ENCODE measurements at places on chromosomes 11 and 22. TPM values are rescaled to one million over a fixed set of nuclear protein-coding genes. Genes with fewer than 3 reads are reported as not detected.

GRCh38 chr11:31001427-31001826 is 368.1 kb downstream of the DCDC1 start:
- no peak for DNase-seq

CRYBB3 gene
- total RNA-seq = not detected

LDHA gene
- 147 TPM for total RNA-seq

GRCh38 chr11:57479021-57479663 is 18.8 kb downstream of the RTN4RL2 start:
- DNase-seq = no peak

GRCh38 chr11:44987506-44987905 is 36.8 kb upstream of the TP53I11 start:
- DNase-seq = no peak

PTPRCAP gene
- total RNA-seq = 6.0 TPM

All from body of pancreas (tissue), 4 donors.